ENCODE measurements at places on chromosomes 13 and 19.

- DNase-seq = no peak
Observed at GRCh38 chr19:46350758-46351159, 3.9 kb downstream of the PPP5C start.

GRCh38 chr13:48570216-48570828, 37.4 kb upstream of the RCBTB2 start:
- no peak for DNase-seq

- no peak for DNase-seq
Observed at GRCh38 chr19:45069056-45069455, 7.2 kb downstream of the ZNF296 start.

DNA sequence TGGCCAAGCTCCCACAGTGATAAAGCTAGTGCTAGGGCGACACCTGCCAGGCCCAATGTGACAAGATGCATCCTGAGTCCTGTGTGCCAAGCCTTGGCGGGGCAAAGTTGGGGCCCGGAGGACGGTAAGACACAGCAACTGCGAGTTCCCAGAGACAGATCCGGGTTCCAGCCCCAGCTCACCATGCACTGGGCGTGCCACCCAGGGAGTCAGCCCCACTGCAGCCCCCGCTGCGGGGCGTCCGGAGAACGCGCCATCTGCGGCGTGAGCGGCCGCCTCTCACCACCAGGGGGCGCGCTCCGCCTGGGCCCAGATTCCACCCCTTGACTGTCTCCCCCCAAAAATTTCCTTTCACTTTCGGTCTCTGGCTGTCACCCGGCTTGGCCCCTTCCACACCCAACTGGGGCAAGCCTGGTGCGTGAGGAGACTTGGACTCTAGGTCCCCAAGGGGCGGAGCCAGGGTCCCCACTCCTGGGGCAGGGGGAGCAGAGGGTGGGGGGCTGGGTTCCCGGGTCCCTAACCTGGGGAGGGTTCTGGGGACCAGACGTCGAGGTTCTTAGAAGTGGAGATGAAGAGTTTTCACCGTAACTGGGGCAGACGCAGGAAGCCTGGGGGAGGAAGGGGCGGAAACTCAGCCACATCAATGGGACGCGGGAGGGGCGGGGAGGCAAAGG, at the start of gene FLT3LG:
Gene FLT3LG (plus strand): TSS at position 348 of the 674 bp plus-strand sequence. CDS start 425 bp downstream, outside the sequence.
- DNase-seq = peak; percentile 86

GRCh38 chr13:49443357-49443703, 534 bp downstream of the CAB39L start:
- no peak for DNase-seq
